Nucleus accumbens (tissue), 56 donors: ENCODE measurements at places on chromosomes 6 and 20.

- no peak for DNase-seq
Measured at GRCh38 chr20:24952376-24953208, 3.5 kb downstream of the CST7 start.

DNA sequence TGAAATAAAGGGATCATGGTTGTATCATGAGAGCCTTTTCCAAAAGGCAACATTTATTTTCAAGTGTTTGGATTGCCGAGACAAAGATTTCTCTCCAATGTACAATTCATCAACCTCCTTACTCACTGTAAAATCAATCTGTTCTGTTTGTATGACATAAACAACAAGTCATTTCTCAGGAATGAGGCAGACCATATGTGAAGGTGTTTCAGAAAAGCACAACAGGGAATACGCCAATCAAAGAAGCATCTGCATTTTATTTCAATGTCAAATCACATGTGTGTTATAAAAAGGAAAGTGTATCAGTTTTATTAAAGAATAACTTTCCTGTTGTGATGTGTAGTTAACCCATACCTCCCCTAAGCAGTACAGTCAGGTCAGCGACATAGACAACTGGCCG, 653.7 kb downstream of the TFAP2A start:
- no peak for DNase-seq

DNA sequence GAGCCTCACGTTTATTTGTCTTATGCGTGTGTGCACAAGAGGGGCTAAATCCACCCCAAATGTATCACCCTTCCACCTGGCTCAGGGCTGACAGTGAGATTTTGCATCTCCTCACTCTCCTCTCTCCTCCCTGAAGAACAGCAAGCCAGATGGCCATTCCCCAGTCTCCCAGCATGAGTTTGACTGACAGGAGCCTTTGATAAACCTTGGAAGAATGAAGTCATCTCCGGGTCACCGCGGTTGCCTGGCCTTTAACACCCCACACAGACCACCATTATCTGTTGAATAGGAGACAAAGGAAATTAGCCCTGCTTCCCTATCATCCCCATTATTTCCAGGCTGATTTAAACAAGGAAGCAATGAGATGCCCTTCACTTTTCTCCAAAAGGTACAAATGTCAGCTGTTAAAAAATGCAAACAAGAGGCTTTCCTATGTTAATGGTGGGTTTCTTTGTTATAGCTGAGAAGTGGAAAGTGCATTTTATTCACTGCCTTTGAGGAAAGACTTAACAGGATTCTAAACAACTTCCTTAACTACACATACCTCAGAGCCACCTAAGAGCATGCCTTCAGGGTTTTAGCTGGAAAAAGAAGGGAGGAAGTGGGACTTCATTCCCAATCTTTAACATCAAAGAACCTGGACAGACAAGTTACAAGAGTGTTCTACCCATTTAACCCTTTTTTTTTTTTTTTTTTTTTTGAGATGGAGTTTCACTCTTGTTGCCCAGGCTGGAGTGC, 524.8 kb upstream of the ID4 start:
- no peak for DNase-seq

- DNase-seq = no peak
Measured at GRCh38 chr6:26202201-26202611, 115.0 kb downstream of the HFE start.

- no peak for DNase-seq
Measured at GRCh38 chr20:45372241-45372640, 5.9 kb downstream of the TP53TG5 start.

DNA sequence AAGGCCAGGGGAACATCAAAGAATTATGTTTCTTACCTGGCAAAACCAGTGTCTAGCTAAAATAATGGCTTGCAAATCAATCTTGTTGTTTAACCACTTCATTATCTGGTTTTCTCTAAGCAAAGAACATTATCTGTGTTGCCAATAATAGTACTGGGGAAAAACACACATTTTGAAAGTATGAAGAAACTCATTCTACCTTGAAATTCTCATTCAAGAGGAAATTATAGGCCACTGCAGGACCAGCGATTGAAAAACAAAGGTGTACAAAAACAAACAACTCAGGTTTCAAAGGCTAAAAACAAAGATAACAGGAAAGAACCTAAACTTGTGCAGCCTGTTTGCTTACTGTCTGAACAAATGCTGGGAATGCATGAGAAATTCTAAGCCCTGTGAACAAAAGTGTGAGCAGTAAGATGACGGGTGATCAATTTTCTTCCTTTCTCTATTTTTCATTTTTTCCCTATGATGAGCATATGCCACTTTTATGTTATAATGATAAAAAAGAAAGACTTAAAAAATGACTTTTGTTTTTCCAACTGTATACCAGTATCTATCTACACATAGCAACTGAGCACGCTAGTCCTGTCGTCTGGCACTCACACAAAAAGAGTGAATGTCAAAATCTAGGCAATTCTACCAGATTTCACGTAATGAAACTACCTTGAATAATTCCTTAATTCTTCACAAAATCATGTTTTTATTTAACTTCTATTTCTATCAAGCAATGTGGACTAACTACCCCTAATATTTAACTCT, 117.9 kb downstream of the SGK1 start:
- no peak for DNase-seq
